Central memory CD4-positive, alpha-beta T cell (primary cell): ENCODE measurements at places on chromosomes 5 and 9.

- DNase-seq: no peak
These were observed 8.5 kb downstream of the CEP72 start for GRCh38 chr5:620586-621180.

GRCh38 chr5:87605663-87606062, 192.9 kb upstream of the CCNH start:
- DNase-seq: no peak

DNA sequence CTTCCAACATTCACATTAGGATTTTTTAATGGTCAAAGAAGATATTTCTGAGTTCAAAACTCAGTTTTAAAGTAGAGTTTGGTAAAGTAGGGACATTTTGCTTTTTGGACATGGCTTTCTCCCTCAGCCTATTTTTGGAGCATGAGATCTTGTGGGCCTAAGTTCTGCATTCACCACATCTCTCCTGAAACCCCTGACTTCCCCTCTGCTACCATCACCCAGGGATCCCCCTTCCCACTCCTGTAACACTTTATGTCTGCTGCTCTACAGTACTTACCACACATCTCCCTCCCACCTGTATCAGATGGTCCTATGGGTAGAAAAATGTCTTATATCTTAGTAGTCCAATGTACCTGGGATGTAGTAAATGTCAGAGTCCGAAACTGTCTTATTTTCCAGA, 48.2 kb upstream of the JAK2 start:
- no peak for DNase-seq

DNA sequence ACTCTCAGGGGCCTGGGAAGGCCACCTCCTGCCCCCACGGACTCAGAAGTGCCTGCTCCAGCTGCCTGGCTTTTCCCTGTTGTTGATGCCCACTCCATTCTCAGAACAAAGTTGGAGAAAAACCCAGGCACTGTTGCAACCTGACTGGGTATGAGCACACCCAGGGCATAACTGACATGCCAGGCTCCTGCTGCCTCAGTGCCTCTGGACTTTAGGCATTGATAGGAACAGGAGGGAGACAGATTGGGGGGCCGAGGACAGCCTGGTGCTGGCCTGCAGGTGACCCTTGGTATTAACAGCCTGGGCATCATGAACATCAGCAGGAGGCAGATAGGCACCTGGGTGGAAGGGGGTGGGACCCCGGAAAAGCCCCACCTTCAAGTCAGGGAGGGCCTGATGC, 685.9 kb upstream of the CDH10 start:
- no peak for DNase-seq

GRCh38 chr9:131276094-131276888, at the start of gene FAM78A:
TSS of gene FAM78A (minus strand) at chr9:131276510. CDS start at chr9:131276179, 331 bp downstream.
- peak; percentile 34 for DNase-seq

GRCh38 chr9:32742296-32742695, 41.0 kb upstream of the TMEM215 start:
- DNase-seq: no peak

- DNase-seq: no peak
These were observed 343.4 kb downstream of the ARHGEF28 start for GRCh38 chr5:73969195-73970036.

DNA sequence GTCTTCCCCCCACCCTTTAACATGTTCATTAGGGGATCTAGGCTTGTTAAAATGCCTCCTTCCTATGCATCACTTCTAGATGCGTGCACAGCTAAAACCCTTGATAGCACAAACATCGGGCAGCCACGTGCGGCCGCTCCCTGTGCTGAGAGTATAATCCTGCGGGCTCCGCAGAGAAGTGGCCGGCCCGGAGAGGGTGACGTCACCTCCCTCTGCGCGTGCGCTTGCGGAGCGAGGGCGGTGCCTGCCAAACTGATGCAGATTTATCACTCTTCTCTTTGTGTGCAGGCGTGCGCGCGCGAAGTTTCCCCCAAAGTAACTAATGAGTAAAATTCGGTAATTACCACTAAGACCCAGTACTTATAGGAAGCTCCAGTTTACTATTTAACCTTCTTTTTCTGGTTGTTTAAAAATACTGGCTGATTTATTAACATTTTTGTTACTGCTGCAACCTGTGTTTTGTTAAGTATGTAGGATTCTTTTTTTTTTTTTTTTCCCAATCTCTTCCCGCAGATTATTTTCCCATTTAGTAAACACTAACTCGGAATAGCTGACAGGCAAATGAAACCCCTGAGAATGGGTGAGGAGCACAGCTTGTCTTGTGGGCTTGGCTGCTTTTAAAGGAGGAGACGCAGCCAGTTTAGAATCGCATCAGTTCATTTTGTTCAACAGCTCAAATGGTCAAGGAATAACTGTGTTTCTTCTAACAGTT, 121.6 kb downstream of the TRIO start:
- peak; percentile 34 for DNase-seq

GRCh38 chr5:71697967-71698366, 21.1 kb upstream of the CARTPT start:
- no peak for DNase-seq

GRCh38 chr5:8288334-8288733, 419.4 kb downstream of the MTRR start:
- DNase-seq: no peak

DNA sequence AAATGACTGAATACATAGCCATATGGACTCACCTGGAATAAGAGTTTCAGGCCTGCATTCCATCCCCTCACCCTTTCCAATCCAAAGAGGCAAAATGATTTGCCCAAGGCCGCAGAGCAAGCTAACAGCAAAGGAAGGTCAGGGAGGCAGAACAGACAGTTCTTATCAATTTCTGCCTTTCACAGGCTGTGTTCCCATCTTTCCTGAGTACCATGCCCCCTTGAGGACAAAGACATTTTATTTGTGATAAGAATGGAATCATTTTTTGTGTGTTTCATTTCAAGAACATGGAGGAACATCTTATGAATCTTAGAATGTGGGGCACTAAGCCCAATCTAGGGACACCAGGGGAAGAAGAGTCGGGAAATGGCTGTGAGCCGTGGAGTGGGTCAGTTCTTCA, 13.9 kb downstream of the LHFPL2 start:
- DNase-seq: no peak

GRCh38 chr5:139684881-139685749, 37.0 kb downstream of the CXXC5 start:
- DNase-seq: no peak

GRCh38 chr9:98453589-98454311, 198.3 kb upstream of the TBC1D2 start:
- no peak for DNase-seq

- no peak for DNase-seq
These were observed 128.2 kb upstream of the TMEM161B start for GRCh38 chr5:88396751-88397281.

DNA sequence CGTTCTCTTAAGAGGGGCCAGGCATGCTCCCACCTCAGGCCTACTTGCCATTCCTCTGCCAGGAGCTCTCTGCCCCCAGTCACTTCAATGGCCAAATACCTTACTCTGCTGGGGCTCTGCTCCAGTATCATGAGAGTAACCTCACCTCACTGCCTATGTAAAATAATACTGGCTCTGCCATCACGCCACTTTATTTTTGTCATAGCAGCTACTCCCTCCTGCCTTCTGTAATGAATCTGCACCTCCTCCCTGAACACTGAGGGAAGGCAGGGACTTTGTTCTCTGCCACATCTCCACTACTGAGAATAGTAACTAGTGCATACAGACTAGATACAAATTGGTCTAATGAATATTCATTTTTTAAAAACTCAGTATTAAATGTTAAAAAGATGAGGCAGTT, 33.8 kb downstream of the MACROH2A1 start:
- no peak for DNase-seq

GRCh38 chr5:129724647-129725046, 23.2 kb upstream of the MINAR2 start:
- DNase-seq: no peak
